ENCODE measurements at places on chromosomes 3 and 15. TPM values are rescaled to one million over a fixed set of nuclear protein-coding genes. Genes with fewer than 3 reads are reported as not detected.

Gene ILDR1
- total RNA-seq, result 1.7 TPM

Gene TARS3
- total RNA-seq, result 35.8 TPM

Gene EPHB1
- total RNA-seq, result 13.3 TPM

Gene RPS27L
- 45.6 TPM for total RNA-seq

Gene CFAP44
- 8.8 TPM for total RNA-seq

Gene ACKR4
- total RNA-seq, result 6.6 TPM

Gene TRH
- 0.62 TPM for total RNA-seq

Gene CCR9
- 0.10 TPM for total RNA-seq

Gene SKIL
- total RNA-seq, result 59.5 TPM

Gene SOX14
- not detected for total RNA-seq

Gene P2RY12
- 0.21 TPM for total RNA-seq

Gene SLCO2A1
- 1.5 TPM for total RNA-seq

Gene EXD1
- total RNA-seq, result not detected

Gene ISLR2
- 8.4 TPM for total RNA-seq

Gene GOLGA6L4
- total RNA-seq, result 2.6 TPM

Gene REC114
- not detected for total RNA-seq

Gene MEIS2
- total RNA-seq, result 42.1 TPM

Gene UTS2B
- not detected for total RNA-seq

Gene RARB
- total RNA-seq, result 14.4 TPM

Gene SLC6A6
- total RNA-seq, result 19.8 TPM

Gene ZKSCAN7
- total RNA-seq, result 9.1 TPM

Gene TMEM212
- total RNA-seq, result not detected

Gene CEMIP
- 0.82 TPM for total RNA-seq

Gene SRP14
- 180 TPM for total RNA-seq

Gene ERICH6
- not detected for total RNA-seq

Gene LAMB2
- 581 TPM for total RNA-seq

Gene GOLGA6D
- not detected for total RNA-seq

Gene NR1I2
- total RNA-seq, result not detected

Gene KIF23
- 19.5 TPM for total RNA-seq

Gene HEG1
- 67.7 TPM for total RNA-seq

Gene OXSM
- total RNA-seq, result 11.2 TPM

Gene ITGA11
- 6.3 TPM for total RNA-seq

Gene OXTR
- total RNA-seq, result 0.62 TPM

Gene KNL1
- total RNA-seq, result 13.0 TPM

Gene CCK
- not detected for total RNA-seq

Gene GP5
- 0.21 TPM for total RNA-seq

Gene GOLGA8J
- total RNA-seq, result not detected

All from tongue (tissue), 3 donors.